ENCODE measurements at places on chromosomes 4 and X.

- peak; percentile 18 for DNase-seq
Measured at GRCh38 chrX:43559644-43560043, 96.5 kb upstream of the MAOA start.

DNA sequence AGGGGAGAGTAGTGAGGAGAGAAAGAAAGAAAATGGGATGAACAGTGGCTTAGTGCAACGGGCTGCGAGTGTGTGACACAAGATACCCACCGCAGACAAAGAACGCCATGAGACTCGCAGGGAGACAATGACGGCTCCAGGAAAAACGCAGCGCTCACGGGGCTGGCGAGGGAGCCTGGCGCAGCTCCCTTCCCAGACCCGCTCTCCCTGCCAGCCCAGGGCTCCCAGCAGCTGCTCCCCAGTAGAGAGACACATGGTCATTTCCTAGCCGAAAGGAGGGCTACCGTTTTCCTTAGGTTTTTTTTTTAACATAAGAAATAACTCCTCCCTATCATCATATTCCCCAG lies 149.5 kb downstream of the MAML3 start:
- no peak for DNase-seq

DNA sequence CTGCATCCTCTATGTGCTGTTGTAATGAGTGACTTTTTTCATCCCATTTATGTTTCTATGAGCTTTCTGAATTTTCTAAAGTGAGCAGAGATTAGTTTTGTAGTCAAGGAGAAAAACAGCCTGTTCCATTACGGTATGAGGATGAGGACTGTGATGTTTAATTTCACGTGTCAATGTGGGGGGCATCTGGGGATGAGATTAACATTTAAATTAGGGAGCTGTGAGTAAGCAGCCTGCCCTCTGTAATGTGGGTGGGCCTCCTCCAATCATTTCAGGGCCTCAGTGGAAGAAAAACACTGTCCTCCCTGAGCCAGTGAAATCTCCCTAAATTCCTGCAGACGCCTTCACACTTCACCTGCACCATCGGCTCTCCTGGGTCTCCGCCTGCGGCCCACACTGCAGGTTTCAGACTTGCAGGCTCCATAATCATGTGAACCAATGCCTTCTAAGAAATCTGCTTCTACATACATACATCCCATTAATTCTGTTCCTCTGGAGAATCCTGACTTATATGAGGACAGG lies 121.7 kb downstream of the AFAP1 start:
- DNase-seq: no peak

DNA sequence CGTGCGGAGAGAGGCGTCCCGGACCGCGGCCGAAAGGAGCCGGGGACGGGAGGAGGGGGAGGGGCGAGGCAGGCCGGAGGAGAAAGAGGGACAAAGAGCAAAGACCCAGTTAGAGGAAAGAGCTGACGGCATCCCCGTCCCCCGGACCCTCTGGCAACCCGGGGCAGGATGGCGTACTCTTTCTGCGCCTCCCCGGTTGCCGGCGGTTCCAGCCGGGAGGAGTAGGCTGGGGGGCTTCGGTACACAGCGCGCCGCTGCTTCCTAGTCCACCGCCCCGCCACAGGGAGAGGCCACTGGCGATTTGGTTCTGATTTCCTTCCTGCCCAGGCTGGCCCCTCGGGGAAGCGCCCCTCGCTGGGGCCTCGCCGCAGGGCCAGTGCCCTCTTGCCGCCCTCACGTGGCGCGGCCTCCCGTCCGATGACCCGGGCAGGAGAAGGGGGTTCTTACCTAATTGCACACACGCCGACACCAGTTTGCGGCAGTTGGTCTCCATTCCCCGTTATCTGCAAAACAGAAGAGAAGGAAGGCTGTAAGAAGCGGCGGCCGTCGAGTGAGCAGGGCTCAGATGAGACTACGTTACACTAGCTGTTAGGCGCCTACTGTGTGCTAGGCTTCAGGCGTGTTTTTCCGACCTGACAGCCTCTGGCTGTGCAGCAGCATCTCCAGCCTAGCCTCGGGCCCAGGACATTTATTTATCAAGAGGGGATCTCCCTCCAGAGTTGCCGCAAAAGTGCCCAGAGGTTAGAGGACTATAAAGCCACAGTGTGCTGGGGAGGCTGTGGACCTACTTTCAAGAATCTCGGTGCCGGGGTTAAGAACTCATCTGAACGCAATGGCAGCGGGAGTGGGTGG lies 9.9 kb upstream of the PITX2 start:
- no peak for DNase-seq

DNA sequence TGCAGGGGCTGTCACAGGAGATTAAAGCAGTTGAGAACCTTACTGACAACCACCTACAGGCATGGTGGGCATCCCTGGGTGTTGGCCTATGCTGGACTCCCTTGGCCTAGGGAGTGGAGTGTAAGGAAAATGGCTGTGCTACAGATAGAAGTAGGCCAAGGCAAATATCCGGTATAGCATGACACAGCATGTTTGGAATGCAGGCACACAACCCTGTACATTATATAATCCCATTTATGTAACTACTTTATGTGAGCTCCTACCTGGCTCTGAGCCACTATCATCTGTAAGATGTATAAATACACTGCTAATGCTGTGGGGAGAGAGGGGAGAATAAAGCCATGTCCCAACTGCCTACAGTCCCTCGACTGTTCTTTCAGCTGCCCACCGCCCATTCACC lies 38.7 kb upstream of the KCTD8 start:
- no peak for DNase-seq

Data from stimulated activated CD4-positive, alpha-beta T cell treated with anti-CD3 and anti-CD28 coated beads, Interleukin-2, amount 100 ng/mL, for 24 hours (primary cell).